ENCODE measurements at places on chromosomes 2 and 18.

DNA sequence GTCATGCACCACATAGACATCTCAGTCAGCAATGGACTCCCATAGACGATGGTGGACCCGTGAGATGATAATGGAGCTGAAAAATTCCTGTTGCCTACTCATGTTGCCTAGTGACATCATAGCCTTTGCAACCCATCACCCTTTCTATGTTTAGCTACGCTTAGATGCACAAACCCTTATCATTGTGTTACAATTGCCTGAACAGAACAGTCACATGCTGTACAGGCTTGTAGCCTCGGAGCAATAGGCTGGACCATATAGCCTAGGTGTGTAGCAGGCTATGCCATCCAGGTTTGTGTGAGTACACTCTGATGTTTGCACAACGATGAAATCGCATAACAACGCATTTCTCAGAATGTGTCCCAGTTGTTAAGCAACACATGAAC lies 221.6 kb downstream of the ALPK2 start:
- no peak for DNase-seq

- DNase-seq: no peak
Measured at GRCh38 chr2:168545439-168546082, 89.5 kb downstream of the CERS6 start.

DNA sequence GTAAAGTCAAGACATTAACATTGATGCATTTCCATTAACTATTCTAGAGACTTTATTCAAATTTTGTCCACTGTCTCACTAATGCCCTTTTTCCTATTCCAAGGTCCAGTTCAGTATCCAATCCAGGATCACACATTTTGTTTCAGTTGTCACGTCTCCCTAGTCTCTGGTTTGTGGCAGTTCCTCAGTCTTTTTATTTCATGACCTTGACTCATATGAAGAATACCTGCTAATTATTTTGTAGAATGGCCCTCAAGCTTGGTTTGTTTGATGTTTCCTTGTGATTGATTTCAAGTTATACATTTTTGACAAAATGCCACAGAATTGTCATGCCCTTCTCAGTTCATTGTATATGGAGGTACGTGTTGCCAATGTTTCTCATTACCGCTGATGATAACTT lies 145.2 kb downstream of the FHOD3 start:
- DNase-seq: no peak

DNA sequence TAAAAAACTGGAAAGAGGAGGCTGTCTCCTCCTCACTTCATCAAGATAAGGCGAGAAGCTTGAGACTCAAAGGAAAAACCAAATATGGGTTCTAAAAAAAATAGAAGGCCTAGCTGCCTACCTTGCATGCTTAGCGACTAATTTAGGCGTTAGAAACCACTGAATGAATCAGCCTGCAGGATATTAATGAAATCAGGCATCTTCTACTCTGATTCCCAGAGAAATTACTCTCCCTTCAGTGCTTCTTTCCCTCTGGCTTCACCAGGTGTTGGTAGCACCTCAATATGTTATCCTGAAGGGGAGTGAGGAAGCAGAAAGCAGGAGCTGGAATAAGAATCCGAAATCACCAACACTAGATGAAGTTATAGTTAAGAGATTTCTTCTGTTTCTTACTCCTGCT lies 749.8 kb upstream of the NRXN1 start:
- no peak for DNase-seq

- no peak for DNase-seq
Measured at GRCh38 chr18:64982414-64983055, 768.3 kb upstream of the CDH7 start.

- no peak for DNase-seq
Measured at GRCh38 chr2:47072728-47073191, 82.3 kb downstream of the STPG4 start.

GRCh38 chr2:83071914-83072313 lies 1387.2 kb downstream of the SUCLG1 start:
- DNase-seq: no peak

- DNase-seq: no peak
Measured at GRCh38 chr18:62865498-62865897, 150.2 kb downstream of the PHLPP1 start.

GRCh38 chr2:4903656-4904348 lies 788.4 kb upstream of the SOX11 start:
- no peak for DNase-seq

DNA sequence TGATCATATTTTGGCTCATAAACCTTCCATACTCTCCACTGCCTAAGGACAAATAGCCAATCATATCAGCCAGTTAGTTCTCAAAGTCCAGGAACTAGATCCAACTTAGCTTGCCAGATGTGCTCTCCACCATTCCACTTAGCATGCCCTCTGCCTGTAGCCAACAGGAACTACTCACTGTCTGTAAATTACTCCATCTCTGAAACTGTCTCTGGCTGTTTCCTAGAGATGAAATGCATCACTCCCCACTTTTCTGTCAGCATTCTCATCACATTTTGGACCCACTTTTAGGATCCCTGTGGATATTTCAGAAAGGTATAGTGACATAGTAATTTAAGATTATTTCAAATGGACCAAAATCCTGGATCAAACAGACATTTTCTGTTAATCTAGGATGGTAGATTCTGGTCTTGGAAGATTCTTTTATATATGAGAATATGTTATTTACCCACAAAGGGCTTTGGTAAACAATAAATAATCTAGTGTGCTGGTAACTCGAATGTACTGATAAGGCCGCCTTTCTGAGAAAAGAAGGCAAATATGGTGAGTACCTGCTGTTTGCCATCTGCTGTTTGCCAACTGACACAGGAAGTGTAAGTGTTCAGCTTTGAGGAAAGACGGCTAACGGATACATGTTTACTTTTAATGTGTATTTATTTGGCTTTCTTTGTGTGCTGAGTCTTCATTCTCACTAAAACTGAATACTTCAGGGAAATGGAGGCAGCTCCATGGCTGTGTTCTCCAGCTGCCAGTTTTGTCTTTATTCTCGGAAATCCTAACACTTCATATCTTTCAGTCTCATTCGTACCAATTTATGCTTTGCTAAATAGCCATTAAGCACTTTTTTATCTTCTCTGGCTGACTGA lies 79.5 kb downstream of the EVA1A start:
- DNase-seq: peak; percentile 78

GRCh38 chr2:124894199-124894598 lies 869.1 kb downstream of the CNTNAP5 start:
- DNase-seq: no peak

DNA sequence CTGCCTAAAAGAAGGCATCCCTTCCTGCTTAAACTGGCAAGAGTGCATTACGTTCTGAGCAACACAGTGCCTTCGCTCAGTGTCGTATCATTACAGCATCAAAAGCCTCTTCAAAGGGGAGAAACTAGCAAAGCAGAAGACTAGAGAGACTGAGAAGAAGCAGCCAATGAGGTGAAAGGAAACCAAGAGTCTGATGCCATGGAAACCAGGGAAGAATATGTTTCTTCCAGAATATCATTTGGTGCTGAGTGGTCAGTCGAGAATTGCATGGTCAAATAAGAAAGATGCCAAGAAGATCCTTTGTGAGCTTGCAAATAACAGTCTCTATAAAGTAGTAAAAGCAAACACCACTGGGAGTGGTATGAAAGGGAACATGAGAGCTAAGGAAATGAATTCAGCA lies 312.1 kb upstream of the CHST9 start:
- no peak for DNase-seq

DNA sequence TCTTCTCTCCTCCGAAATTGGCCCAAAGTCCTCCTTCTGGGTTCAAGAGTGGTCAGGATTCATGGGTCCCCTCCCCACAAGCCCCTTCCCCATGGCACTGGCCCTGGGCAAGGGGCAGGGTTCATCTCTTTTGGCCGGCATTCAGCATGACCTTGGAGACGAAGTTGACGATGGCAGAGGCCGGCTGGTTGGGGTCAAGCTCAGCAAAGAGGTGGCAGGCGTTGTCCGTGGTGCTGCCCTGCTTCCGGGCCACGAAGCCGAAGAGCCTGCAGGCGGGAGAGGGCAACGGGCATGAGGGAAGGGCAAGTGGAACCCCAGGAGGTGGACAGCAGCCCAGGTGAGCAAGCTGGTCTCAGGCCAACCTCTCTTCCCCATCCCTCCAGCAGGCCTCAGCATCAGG lies 198.5 kb downstream of the TNS1 start:
- no peak for DNase-seq

DNA sequence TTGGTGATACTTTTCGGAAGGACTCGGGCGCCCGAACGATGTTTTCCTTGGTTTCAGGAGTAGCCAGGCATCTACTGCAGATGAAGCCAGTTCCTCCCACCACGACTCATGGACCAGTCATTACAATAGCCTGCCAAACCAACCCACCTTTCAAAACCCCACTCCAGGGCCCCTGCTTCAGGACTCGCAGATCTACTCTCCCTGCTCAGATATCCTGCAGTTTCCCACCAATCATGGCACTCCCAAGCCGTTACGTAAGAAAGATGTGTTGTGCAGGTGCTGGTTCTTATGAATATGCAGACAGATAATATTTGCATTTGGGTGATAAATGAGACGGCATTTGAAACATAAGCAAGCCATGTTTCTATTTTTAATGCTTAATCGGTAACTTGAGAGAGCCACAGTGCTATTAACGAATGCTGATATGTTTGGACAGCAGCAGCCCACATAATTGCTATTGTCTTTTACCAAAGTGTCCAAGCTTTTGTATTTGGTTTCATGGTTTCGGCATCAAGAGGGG lies 3.5 kb upstream of the CYS1 start:
- DNase-seq: peak; percentile 73

DNA sequence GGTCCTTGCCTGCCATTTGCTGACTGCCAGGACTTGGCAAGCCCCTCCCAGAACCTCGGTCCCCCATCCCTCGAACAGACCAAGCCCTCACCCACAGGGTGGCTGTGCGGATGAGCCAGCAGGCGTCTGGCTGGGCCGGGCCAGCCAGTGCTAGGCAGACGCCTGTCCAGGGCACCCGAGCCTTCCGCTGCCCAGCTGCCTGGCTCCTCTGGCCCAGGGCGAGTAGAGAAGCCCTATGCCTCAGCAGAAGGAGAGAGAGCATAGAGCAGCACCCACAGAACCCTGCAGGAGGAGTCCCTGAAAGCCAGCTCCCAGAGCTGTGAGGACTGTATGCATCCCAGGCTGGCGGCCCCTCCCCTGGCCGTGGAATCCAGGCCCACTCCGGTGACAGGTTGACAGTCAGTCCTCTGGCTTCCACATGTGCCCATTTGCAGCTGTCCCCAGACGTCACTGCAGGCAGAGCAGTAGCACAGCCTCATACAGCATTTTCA lies 62.1 kb upstream of the GLI2 start:
- DNase-seq: no peak
